ENCODE measurements at places on chromosomes 2 and 18. TPM values are rescaled to one million over a fixed set of nuclear protein-coding genes. Genes with fewer than 3 reads are reported as not detected.

CDKL4 gene
- polyA plus RNA-seq = 0.56 TPM

FAM228A gene
- polyA plus RNA-seq = 0.84 TPM

WDR7 gene
- 10.5 TPM for polyA plus RNA-seq

MC4R gene
- polyA plus RNA-seq = 0.34 TPM

- no peak for DNase-seq
Measured at GRCh38 chr2:231455222-231455621, 9.1 kb downstream of the NCL start.

DNA sequence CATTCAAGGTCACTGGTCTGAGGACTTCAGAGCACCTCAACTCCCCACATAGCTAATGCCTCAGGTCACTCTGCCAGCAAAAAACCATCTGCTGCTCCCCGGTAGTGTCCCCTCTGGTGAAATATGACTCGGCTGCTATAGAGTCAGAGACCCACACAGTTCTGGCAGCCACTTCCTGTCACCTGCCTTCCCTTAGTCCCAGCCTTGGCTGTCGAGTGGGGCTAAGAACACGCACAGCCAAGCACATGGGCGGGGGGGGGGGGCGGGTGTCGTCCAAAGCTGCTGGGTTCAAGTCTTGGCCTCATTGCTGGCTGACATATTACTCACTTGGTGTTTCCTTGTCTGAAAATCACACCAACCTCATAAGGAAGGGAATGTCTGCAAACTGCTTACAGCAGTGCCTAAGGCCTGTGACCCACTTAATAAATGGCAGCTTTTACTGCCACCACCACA lies 37.5 kb downstream of the POLR1A start:
- no peak for DNase-seq

DNA sequence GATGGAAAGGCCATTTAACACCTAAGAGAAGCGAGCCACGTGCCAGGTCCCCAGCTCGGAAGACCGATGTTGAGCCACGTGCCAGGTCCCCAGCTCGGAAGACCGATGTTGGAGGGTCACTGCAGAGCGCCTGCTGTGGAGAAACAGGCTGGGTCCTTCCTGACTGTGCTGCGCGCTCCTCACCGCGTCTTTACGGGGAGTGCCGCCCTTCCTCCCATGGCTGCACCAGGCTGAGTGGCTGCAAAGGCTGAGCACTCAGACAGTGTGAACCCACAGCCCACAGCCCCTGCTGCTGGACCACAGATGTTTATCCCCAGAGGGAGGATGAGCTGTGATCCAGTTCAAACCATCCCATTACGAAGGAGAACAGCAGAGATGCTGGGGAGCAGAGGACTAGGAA lies 55.7 kb downstream of the RTP5 start:
- DNase-seq = no peak

DNA sequence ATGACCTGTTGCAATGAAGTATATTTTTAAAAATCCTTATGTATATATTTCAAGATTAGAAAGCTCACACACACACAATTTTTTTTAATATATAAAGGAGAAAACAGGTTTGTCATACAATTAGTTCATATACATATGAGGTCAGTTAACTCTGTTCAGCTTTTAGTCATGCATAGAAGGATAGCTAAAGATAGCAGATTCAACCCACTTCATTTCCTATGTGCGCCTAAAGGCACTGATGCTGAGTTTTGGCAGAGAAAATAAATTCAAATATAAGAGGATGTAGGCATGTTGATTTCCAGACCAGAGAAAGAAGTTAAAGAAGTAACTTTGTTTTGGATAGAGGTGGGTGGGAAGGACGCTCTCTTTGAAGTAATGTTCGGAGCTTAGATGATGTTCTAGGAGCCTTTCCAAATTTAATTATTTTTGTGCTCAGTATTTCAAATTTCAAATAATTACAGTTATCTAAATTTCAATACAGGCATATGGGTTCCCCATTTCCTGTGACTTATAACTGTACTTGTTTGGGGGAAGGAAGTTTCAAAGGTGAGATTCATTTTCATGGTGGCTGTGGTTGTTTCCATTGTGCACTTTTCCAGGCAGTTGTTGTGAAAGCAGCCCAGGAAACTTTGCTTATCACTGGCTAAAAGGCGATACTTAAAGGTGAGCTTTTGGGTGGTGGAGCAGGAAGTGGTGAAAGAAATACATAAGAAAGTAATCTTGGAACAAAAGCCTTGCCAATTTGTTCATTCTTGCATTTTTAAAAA lies 523.4 kb upstream of the FANCL start:
- no peak for DNase-seq

DNA sequence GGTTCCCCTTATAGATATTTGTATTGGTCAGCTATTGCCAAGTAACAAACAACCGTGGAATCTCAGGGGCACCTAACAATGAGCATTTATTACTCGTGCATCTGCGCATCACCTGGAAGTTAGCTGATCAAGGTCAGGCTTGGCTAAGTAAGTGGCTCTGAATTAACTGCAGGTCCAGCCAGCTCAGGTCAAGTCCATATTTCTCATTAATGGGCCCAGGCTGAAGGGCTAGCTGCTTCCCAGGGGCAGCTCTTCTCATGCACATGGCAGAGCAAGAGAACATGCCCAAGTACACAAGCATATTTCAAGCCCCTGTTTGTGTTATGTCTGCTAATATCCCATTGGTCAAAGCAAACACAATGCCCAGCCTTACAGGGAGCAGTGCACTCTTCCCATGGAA lies 7.8 kb upstream of the DGUOK start:
- DNase-seq = no peak

- no peak for DNase-seq
Measured at GRCh38 chr2:11679486-11680181, 9.6 kb upstream of the NTSR2 start.

DNA sequence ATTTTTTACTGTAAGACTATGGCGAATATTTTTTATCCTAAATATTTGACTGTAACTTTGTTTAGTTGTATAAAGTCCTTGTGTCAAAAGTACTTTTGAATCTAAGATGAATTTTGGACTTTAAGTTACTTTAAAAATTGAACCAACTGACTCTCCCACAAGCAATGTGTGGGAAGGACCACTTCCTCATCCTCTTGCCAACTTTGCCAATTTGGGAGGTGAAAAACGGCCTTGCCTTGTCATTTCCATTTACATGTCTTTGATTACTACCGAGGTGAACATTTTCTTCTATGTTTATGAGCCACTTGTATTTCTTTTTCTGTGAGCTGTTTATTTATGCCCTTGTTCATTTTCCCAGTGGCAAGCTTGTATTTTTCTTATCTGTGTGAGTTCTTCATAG lies 12.8 kb upstream of the MSGN1 start:
- DNase-seq = no peak

- peak; percentile 81 for DNase-seq
Measured at GRCh38 chr2:121529439-121530211, 1.1 kb upstream of the RNU4ATAC start.

GRCh38 chr18:35024196-35024595 lies 17.0 kb upstream of the MAPRE2 start:
- no peak for DNase-seq

GRCh38 chr2:9230881-9231280 lies 24.3 kb downstream of the ASAP2 start:
- DNase-seq = no peak

- peak; percentile 17 for DNase-seq
Measured at GRCh38 chr2:100535855-100536254, 26.9 kb upstream of the PDCL3 start.

DNA sequence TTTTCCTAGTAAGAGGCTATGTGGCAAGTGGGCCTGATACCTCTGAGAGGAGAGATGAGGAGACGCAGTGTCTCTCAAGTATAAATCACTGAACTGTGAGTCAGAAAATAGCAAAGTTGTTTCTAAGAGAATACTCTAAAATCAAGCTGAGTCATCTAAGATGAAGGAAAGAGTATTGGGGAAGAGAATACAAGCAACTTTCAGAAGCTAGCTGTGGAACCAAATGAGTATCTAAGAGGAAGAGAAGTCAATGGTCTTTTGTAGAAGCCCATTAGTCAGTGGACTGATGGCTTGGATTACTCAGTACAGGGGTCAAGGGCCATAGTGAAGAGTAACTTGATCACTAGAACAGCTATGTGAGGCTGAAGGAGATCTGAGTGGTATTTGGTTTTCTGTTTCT lies 2.7 kb upstream of the DCC start:
- no peak for DNase-seq

- DNase-seq = peak; percentile 52
Measured at GRCh38 chr2:46776687-46777327, 138.8 kb downstream of the MCFD2 start.

DNA sequence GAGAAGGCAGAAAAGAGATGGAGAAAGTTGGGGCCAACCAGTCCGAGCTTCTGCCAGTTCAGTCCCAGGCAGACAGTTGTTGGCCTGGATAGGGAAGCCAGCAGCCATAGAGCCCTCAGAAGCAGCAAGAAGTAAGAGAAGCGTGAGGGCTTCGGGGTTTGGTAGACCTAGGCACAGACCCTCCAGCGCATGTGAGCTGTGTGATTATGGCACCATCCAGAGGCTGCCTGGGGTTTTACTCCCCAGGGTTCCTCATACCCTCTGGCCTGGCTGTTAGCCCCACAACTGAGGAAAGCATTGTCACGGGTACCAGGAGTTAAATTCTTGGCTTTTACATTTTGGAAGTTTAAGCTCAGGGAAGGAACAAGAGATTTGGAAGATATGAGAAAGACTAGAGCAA lies 93.7 kb upstream of the RAB6C start:
- no peak for DNase-seq

DNA sequence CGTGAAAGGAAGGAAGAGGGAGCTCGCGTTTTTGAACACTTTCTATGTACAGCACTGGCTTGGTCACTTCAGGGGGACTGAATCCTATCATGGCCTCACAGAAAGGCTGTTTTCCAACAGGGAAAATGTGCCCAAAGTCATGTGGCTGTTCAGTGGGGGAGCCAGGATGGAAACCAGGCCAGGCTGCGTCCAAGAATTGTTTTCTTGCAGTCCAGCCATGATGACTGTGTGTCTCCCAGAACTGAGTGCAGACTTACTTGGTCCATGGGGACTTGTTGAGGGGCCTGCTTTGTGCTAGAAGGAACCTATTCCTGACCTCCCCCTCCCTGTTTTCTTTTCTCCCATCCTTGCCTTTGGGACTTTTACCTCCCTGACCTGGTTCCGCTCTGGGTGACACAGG lies 46.9 kb downstream of the EMILIN2 start:
- no peak for DNase-seq

- DNase-seq = no peak
Measured at GRCh38 chr2:150866431-150866830, 379.0 kb upstream of the RND3 start.

DNA sequence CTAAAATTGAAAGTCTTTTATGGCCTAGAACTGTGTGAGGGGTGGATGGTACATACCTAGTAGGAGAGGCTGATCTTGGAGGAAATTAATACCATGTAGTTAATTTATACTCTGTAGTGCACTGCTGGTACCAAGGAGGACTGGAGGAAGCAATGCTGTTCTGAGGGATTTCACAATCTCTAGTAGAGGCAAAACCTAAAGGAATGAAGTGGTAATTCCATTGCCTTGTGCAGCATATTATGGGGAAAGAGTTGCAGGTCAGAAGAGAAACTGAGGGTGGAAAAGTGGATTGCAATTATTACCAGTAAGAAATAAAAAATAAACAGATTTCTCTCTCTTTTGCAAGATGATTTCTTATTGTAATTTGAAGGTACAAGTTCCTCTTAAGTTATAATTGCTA lies 2.2 kb downstream of the ABI2 start:
- no peak for DNase-seq

- DNase-seq = no peak
Measured at GRCh38 chr2:88144914-88145497, 17.1 kb upstream of the FABP1 start.

DNA sequence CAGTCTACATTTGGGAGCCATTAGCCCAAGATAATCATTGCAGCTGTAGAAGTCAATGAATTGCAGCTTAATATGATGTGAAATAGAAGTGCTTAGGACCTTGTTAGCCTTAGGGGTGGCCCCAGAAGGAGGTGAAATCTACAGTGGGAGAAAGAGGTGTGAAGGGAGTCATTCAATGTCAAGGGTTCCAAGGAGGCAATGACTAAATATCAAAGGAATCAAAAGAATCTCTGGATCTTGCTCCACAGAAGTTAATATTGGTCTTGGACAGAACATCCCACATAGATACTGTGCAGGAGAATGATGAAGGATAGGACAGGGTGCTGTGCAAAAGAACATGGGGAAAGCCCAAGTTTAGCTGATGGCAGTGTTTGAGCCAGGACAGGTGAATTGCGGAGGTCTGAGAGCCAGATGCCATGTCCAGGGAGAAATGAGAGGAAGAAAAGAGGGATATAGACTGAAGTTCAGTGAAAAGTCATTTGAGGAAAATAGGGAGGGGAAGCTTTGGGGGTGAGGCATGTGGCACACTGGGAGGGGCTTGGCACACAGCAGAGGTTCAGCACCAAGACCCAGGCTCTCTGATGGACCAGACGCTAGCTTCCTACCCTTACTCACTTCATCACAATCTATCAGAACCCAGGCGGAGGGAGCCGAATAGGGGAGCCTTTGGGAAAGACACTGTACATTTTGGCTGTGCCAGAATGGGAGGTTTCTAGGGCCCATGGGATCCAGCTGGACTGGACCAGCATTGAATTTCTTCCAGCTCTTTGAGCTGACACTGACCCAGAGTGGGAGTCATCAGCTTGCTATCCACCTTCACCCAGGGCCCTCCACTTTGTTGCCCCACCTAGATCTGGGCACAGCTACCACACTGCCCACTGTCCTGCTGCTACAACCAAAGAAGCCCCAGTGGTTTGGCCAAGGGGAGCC lies 2.2 kb downstream of the IL1F10 start:
- no peak for DNase-seq

DNA sequence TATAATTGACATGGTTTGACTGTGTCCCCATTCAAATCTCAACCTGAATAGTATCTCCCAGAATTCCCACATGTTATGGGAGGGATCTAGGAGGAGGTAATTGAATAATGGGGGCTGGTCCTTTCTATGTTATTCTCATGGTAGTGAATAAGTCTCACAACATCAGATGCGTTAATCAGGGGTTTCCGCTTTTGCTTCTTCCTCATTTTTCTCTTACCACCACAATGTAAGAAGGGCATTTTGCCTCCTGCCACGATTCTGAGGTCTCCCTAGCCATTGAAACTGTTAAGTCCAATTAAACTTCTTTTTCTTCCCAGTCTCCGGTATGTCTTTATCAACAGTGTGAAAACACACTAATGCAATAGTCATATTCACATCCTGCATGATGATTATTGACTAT lies 1073.3 kb upstream of the CDH2 start:
- no peak for DNase-seq

- DNase-seq = no peak
Measured at GRCh38 chr2:169275696-169276444, 86.5 kb downstream of the LRP2 start.

GRCh38 chr2:177799531-177799930 lies 273.0 kb downstream of the PDE11A start:
- DNase-seq = peak; percentile 22

DNA sequence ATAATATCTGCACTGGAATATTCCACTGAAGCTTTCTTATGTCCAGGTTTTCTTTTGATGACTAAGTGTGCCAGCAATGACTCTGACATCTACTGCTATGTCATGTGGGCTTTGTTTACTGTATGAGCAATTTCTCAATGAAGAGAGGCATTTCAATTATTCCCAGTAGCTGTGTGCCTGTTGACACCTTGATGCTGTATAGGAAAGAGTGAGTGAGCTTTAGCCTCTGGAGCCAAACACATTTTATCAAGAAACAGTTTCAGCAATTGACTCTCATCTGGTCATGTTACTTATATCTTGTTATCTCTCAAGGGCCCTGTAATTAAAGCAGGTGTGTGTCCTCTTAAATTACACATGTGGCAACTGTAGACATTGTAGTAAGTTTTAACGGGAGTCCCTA lies 493.2 kb upstream of the FANCL start:
- no peak for DNase-seq

GRCh38 chr18:79809482-79810192 lies 11.9 kb downstream of the KCNG2 start:
- no peak for DNase-seq

All from renal pelvis (tissue), 12 donors.